ENCODE measurements at places on chromosomes 1 and 21.

GRCh38 chr1:184553845-184554244 is 167.0 kb downstream of the C1orf21 start:
- no peaks in the 10 kb centered on the region for H3K36me3 ChIP-seq
- no peak overlapping the region for H3K4me3 ChIP-seq

GRCh38 chr21:33787431-33787830 is 128.2 kb downstream of the ATP5PO start:
- no peak overlapping the region for H3K27ac ChIP-seq
- H3K36me3 ChIP-seq: no peaks in the 10 kb centered on the region
- DNase-seq: no peak

GRCh38 chr1:93313026-93313425 is 32.7 kb upstream of the DR1 start:
- H3K27me3 ChIP-seq: no peaks in the 10 kb centered on the region
- no peak for DNase-seq
- H3K4me1 ChIP-seq: no peaks in the 10 kb centered on the region
- H3K4me3 ChIP-seq: no peak overlapping the region

DNA sequence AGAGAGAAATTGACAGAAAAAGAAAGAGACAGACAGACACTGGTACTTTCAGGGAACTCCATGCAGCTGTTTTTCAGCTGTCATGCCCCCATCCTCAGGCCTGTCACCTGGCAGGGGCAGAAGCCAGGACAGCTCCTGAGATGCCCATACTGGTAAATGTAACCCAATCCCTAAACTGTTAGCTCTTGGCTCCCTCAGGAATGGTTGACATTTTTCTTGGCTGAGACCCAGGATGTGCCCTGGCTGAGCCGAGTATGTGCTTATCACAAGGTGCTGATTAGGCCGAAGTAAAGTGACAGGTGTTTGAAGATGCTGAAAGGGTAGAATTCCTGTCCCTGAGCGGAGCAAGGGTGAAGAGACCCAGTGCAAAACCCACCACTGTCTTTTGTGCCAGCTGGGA is 50.7 kb downstream of the PGM1 start:
- no peaks in the 10 kb centered on the region for H3K27me3 ChIP-seq
- peaks cover 43% of the 10 kb centered on the region for H3K36me3 ChIP-seq
- no peak overlapping the region for H3K4me3 ChIP-seq
- H3K27ac ChIP-seq: no peak overlapping the region
- H3K4me1 ChIP-seq: peaks cover 5% of the 10 kb centered on the region
- DNase-seq: no peak

- H3K4me1 ChIP-seq: peaks cover 4% of the 10 kb centered on the region
- DNase-seq: no peak
- H3K27me3 ChIP-seq: no peaks in the 10 kb centered on the region
- H3K36me3 ChIP-seq: peaks cover 32% of the 10 kb centered on the region
- H3K4me3 ChIP-seq: no peak overlapping the region
- H3K27ac ChIP-seq: no peak overlapping the region
Measured at GRCh38 chr1:35894183-35894582, 11.2 kb downstream of the AGO1 start.

Data from activated CD4-positive, alpha-beta memory T cell treated with anti-CD3 and anti-CD28 coated beads, Interleukin-2, amount 10 ng/mL, durations not matched to agents 7 days and 5 days (primary cell).